ENCODE measurements at places on chromosomes 16 and 17. TPM values are rescaled to one million over a fixed set of nuclear protein-coding genes. Genes with fewer than 3 reads are reported as not detected.

The SPAG5 gene
- total RNA-seq: 9.0 TPM

The TEKT1 gene
- not detected for total RNA-seq

The CCL8 gene
- not detected for total RNA-seq

The AIPL1 gene
- total RNA-seq: not detected

The ALOX15 gene
- total RNA-seq: not detected

The DNAI2 gene
- 0.60 TPM for total RNA-seq

The TBC1D3G gene
- total RNA-seq: not detected

The RPAIN gene
- 79.3 TPM for total RNA-seq

The QRICH2 gene
- total RNA-seq: 2.0 TPM

The SLC9A5 gene
- total RNA-seq: 1.8 TPM

GRCh38 chr16:6209355-6209930 is 1111.8 kb upstream of the EEF2KMT start:
- no peaks in the 10 kb centered on the region for H3K27me3 ChIP-seq
- H3K36me3 ChIP-seq: no peaks in the 10 kb centered on the region
- no peak for DNase-seq
- no peak overlapping the region for H3K27ac ChIP-seq

DNA sequence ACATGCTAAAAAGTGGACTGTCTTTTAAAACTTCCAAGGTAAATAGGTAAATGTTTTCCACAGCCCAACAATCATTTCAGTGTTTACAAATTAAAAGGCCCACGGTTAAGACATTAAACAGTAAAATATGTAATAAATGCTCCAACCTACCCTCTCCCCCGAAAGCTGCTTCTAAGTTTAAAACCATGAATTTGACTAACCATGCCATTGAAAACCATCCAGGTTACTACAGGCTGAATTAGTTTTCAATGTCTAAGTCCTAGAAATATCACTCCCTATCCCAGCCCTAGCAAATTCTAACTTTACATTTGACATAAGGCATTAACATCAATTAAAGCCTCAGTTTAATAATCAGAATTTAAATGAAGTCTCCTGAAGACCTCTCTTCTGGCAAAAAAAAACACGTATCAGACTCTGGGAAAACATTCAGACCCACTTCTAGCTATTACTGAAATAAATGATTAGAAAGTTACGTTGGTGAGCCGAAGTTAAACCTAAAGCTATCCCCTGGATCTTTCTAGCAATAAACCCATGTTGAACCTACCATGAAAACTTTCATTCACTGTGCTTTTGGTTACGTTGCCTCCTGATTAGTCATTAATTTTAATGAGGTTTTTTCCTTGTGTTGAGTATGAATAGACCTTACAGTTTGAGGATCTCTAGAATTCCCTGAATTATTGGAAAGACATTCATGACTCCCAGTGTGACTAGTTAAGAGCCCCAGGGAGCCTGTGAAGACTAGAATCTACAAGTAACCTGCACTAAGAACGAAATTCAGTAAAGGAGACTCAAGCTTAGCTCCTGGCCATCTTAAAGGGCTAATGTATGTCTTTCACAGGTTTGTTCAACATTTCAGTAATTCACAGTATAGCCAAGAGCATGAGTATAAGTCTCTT is 1.7 kb upstream of the POLG2 start:
- H3K4me1 ChIP-seq: peaks cover 27% of the 10 kb centered on the region
- DNase-seq: no peak
- H3K4me3 ChIP-seq: no peak overlapping the region
- peaks cover 60% of the 10 kb centered on the region for H3K36me3 ChIP-seq
- H3K27me3 ChIP-seq: no peaks in the 10 kb centered on the region

DNA sequence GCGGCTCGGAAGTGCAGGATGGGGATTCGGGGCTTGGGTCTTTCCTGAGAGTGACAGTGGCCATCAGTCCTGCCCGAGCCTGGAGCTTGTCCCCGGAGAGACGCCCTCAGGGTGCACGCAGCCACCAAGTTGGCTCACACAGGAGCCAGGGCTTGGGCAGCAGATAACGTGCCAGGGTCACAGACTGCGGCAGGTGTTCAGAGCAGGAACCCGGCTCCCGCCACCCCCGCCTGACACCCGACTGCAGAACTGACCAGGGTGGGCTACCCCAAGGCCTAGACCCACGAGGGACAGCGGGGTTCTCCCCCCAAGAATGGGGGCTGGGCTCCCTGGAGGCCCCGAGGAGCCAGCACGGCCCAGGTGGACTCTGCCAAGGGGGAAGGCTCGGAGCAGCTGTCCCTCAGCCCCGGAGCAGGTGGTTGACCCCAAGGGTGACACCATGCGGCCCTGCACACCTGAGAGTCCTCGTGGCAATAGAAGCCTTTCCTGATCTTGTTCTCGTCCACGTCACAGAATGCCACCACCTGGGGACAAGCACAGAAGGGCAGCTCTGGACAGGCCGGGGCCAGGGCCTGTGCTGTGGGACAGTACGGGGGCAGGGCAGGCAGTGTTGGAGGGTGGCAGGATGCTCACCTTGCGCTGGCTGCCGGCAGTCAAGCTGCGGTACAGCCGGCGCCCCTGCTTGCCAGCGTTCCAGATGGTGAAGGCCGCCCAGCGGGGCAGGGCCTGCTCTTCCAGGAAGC is 117.1 kb upstream of the ZNF750 start:
- no peaks in the 10 kb centered on the region for H3K27me3 ChIP-seq
- H3K4me1 ChIP-seq: no peaks in the 10 kb centered on the region
- no peaks in the 10 kb centered on the region for H3K36me3 ChIP-seq
- DNase-seq: no peak
- no peak overlapping the region for H3K4me3 ChIP-seq

DNA sequence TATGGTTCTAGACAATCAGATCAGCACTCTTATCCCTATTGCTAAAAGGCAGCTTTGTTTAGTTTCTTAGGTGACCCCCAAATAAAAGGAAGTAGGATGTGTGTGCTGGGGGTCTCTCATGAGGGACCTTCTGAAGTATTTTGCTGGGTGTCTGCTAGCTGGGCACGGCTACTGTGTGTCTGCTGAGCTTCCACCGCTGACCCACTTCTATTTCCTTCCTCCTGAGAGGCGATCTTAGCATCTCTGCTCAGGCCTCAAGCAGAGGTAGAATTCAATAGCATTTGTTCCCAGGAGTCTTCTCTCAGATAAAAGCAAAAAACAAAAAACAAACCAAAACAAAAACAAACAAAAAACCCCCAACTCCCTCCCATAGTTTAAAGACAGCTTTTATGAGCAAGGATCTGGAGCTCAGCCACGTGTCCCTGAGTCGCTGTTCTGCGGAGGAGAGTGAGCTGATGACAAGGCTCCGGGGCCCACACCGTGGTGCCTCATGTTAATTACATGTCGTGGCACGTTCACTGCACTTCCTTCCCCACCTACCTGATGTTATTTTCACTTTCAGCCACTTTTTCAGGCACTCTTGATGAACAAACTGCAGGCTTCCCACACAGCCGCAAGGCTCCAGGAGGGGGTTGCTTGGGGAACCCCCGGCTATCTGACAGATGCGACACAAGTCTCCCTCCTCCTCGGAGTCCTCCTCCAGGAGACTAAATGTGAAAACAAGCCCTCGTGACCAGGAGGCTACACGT is 83.5 kb downstream of the MARCHF10 start:
- no peaks in the 10 kb centered on the region for H3K4me1 ChIP-seq
- H3K27me3 ChIP-seq: no peaks in the 10 kb centered on the region
- H3K4me3 ChIP-seq: no peak overlapping the region
- H3K27ac ChIP-seq: no peak overlapping the region

GRCh38 chr17:65523411-65523810 is 38.0 kb downstream of the AXIN2 start:
- no peaks in the 10 kb centered on the region for H3K27me3 ChIP-seq
- no peak overlapping the region for H3K4me3 ChIP-seq
- DNase-seq: no peak
- H3K27ac ChIP-seq: no peak overlapping the region
- no peaks in the 10 kb centered on the region for H3K36me3 ChIP-seq
- H3K4me1 ChIP-seq: no peaks in the 10 kb centered on the region

- H3K27ac ChIP-seq: peak overlapping the region; percentile 80
- H3K27me3 ChIP-seq: no peaks in the 10 kb centered on the region
- H3K4me3 ChIP-seq: peak overlapping the region; percentile 45
- no peaks in the 10 kb centered on the region for H3K4me1 ChIP-seq
Measured at GRCh38 chr17:76500747-76501017, 541 bp downstream of the RHBDF2 start.

DNA sequence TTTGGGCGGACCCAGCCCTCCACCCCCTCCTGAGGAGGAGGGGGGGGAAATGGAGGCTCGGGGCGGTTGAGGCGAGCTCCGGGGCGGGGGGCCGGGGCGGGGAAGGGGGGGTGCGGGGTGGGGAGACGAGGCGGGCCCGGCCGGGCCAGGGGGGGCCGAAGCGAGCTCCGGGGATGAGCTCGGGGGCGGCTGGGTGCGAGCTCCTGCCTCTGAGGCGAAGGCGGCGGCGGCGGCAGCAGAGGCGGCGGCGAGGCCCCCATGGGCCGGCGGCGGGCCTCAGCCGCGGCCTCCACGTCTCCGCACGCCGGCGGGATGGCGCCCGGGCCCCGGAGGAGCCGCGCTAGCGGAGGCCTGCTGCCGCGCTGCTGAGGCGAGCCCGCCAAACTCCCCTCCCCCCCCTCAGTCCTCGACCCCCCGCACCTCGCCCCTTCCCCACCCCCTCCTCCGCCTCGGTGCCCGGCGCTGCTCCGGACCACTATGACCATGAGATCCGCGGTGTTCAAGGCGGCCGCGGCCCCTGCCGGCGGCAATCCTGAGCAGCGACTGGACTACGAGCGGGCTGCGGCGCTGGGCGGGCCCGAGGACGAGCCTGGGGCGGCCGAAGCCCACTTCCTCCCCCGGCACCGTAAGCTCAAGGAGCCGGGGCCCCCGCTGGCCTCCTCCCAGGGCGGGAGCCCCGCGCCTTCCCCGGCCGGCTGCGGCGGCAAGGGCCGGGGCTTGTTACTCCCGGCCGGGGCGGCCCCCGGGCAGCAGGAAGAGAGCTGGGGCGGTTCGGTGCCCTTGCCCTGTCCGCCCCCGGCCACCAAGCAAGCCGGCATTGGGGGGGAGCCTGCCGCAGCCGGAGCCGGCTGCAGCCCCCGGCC is 596 bp downstream of the MSL1 start:
- peaks cover 29% of the 10 kb centered on the region for H3K4me1 ChIP-seq
- DNase-seq: no peak

GRCh38 chr17:45073414-45074070 is 12.4 kb downstream of the NMT1 start:
- peaks cover 26% of the 10 kb centered on the region for H3K4me1 ChIP-seq
- H3K36me3 ChIP-seq: no peaks in the 10 kb centered on the region
- H3K4me3 ChIP-seq: no peak overlapping the region
- H3K27me3 ChIP-seq: no peaks in the 10 kb centered on the region

DNA sequence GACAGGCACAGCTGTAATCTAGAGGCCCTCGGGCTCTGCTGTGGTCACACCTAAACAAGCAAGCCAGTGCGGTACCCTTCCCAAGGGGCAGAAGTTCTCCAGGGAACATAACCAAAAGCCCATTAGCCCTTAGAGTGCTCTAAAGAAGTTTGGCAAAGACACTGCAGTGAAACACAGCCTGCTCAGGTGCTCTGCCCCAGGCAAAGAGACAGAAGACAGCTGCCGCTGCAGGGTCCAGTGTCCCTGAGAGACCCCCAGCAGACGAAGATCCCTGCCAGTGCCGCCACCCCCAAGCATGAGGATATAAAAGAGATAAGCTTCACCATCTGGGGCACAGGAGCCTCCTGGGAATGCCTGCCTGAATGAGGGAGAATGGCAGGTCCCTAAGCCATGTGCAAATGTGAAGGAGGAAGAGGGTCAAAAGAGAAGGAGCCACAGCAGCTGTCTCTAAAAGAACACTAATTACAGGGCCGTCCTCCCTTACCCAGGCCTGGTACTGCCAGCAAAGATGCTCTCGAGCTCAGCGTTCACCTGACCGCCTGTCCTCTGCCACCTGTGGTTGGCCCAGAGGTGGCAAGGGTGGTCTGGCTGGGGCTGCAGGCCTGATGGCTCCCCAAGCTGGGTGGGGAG is 29.7 kb downstream of the CUEDC1 start:
- DNase-seq: no peak
- no peaks in the 10 kb centered on the region for H3K36me3 ChIP-seq

- no peak overlapping the region for H3K4me3 ChIP-seq
- H3K27ac ChIP-seq: no peak overlapping the region
- no peaks in the 10 kb centered on the region for H3K27me3 ChIP-seq
- DNase-seq: no peak
- H3K36me3 ChIP-seq: peaks cover 22% of the 10 kb centered on the region
Measured at GRCh38 chr16:11485676-11486075, 101.0 kb downstream of the LITAF start.

GRCh38 chr17:36608794-36609497 is 7.6 kb downstream of the MRM1 start:
- no peaks in the 10 kb centered on the region for H3K36me3 ChIP-seq
- no peak overlapping the region for H3K27ac ChIP-seq
- DNase-seq: no peak
- no peaks in the 10 kb centered on the region for H3K4me1 ChIP-seq

DNA sequence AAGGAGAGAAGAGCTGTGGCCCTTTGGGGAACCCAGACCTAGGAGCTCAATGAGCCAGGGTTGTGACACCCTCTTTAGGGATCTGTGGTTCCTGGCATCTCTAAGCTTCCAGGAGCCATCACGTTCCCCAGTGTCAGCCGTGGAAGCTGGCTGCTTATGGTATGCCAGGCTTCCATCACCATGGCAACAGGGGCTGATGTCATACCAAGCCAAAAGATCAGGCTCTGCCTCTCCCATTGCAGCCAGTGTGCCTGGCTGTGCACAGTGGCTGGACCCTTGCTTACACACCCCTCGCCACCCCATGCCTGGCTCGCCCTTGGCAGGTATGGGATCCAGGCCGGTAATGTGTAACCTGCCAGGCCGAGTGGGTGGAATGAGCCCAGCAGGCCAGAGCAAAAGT is 91.1 kb downstream of the SSH2 start:
- H3K27ac ChIP-seq: no peak overlapping the region
- no peaks in the 10 kb centered on the region for H3K36me3 ChIP-seq
- H3K4me1 ChIP-seq: no peaks in the 10 kb centered on the region
- no peak for DNase-seq
- H3K27me3 ChIP-seq: no peaks in the 10 kb centered on the region

DNA sequence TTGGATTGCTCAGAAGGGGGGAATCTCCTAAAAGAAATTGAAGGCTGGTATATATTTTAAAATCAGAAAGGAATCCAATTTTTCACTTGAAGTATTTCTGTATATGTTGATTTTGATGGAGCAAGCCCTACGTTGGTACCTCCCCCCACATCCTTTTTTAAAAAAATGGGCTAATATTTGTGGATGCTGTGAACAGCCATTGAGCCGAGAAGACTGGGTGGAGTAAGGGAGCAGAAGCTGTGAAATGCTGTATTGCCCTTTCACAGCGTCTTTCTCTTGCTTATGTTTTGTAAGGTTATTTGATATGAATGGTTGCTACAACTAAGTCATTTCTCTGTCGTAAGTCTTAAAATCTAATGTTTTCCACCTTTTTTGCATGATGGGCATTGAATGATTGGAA is 2.3 kb downstream of the PAFAH1B1 start:
- peak overlapping the region; percentile 97 for H3K4me3 ChIP-seq
- H3K4me1 ChIP-seq: peaks cover 64% of the 10 kb centered on the region
- no peaks in the 10 kb centered on the region for H3K36me3 ChIP-seq
- no peak for DNase-seq
